CD4-positive, alpha-beta memory T cell (primary cell): ENCODE measurements at places on chromosomes 5 and 9.

- DNase-seq: no peak
- no peaks in the 10 kb centered on the region for H3K27me3 ChIP-seq
- H3K4me1 ChIP-seq: peaks cover 5% of the 10 kb centered on the region
Measured at GRCh38 chr5:149775785-149776184, 45.7 kb downstream of the PPARGC1B start.

GRCh38 chr5:141515141-141515540 is 26.3 kb downstream of the PCDHGC5 start:
- no peak overlapping the region for H3K4me3 ChIP-seq
- DNase-seq: no peak
- no peaks in the 10 kb centered on the region for H3K27me3 ChIP-seq
- H3K4me1 ChIP-seq: peaks cover 20% of the 10 kb centered on the region

DNA sequence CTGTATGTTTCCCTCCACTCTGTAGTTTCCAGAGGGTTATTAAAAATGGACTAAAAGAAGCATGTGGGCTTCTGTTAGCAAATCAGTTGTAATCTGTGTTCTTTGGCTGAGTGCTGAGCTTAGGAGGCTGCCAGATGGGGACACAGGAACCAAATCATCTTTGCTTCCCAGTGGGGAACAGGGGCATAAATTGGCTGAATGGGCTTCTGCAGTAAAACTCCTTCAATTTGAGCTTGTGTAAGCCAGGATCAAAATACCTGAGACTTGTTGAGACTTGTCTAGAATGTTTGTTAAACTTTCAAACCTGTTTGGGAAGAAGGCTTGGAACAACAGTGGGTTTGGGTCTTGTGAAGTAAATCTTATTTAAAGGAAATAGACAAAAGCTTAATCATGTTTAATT is 32.2 kb upstream of the TNFAIP8 start:
- no peak overlapping the region for H3K4me3 ChIP-seq
- H3K27me3 ChIP-seq: no peaks in the 10 kb centered on the region
- H3K27ac ChIP-seq: peak overlapping the region; percentile 59
- H3K36me3 ChIP-seq: no peaks in the 10 kb centered on the region

DNA sequence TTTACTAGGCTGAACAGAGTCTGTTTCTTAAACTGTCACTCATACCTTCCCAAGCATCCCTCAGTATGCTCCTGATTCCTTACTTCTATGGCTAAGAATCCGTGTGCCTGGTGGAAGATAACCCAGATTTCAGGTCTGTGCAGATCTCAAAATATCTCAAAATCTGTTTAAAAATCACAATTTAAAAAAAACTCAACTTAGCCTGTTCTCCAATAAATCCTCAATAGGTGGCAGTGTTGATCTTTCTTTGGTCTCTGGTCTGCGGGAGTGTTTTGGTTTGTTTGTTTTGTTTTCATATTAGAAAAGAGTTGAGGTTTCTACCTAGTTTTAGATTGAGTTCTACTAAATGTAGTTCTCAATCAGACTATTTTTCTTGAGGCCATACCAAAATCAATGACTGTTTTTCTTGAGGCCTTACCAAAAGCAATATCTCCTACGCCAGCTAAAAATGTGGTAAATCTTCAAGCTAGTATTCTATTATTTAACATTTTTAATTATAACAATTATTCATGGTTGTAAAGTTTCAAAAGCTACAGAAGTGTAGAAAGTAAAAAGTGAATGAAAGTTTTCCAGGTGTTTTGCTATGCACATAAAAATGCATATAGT is 57.9 kb downstream of the TGFBR1 start:
- H3K27ac ChIP-seq: no peak overlapping the region
- no peaks in the 10 kb centered on the region for H3K4me1 ChIP-seq
- no peak for DNase-seq
- H3K36me3 ChIP-seq: no peaks in the 10 kb centered on the region
- H3K4me3 ChIP-seq: no peak overlapping the region
